ENCODE measurements at places on chromosomes 7 and 10. TPM values are rescaled to one million over a fixed set of nuclear protein-coding genes. Genes with fewer than 3 reads are reported as not detected.

GIMAP2 gene
- not detected for total RNA-seq

OR9A2 gene
- not detected for total RNA-seq

ATG9B gene
- 0.11 TPM for total RNA-seq

SFTPA1 gene
- total RNA-seq = not detected

TMEM196 gene
- total RNA-seq = not detected

DKK1 gene
- total RNA-seq = 27.8 TPM

- H3K27me3 ChIP-seq = no peaks in the 10 kb centered on the region
- no peak overlapping the region for H3K4me3 ChIP-seq
- no peak for DNase-seq
- no peaks in the 10 kb centered on the region for H3K36me3 ChIP-seq
Measured at GRCh38 chr10:72524489-72524888, 101.4 kb downstream of the MICU1 start.

GRCh38 chr10:30284865-30285594 is 64.0 kb downstream of the MTPAP start:
- no peaks in the 10 kb centered on the region for H3K36me3 ChIP-seq
- H3K27ac ChIP-seq = no peak overlapping the region
- no peak for DNase-seq
- no peaks in the 10 kb centered on the region for H3K4me1 ChIP-seq
- no peak overlapping the region for H3K4me3 ChIP-seq
- peaks cover 17% of the 10 kb centered on the region for H3K27me3 ChIP-seq

DNA sequence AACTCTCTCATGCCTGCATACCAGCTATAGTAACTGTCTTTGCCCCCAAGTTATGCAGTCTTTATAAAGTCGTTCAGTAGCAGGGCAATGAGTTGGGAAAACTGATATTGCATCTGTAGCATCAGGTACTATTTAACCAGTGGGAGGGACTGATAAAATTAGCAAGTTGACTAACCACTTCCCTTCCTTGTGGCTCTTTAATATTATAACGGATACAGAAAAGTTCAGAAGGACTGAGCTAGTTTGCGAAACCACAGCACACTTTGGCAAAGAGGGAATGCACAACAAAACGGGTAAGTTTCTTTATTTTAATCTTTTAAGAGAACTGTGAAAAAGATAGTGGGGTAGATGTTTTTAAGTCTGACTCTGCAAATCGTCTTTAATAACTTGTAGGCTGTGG is 205.3 kb upstream of the HDAC9 start:
- no peak overlapping the region for H3K27ac ChIP-seq
- no peak overlapping the region for H3K4me3 ChIP-seq
- no peak for DNase-seq
- H3K27me3 ChIP-seq = peaks cover 36% of the 10 kb centered on the region
- H3K4me1 ChIP-seq = no peaks in the 10 kb centered on the region
- no peaks in the 10 kb centered on the region for H3K36me3 ChIP-seq

DNA sequence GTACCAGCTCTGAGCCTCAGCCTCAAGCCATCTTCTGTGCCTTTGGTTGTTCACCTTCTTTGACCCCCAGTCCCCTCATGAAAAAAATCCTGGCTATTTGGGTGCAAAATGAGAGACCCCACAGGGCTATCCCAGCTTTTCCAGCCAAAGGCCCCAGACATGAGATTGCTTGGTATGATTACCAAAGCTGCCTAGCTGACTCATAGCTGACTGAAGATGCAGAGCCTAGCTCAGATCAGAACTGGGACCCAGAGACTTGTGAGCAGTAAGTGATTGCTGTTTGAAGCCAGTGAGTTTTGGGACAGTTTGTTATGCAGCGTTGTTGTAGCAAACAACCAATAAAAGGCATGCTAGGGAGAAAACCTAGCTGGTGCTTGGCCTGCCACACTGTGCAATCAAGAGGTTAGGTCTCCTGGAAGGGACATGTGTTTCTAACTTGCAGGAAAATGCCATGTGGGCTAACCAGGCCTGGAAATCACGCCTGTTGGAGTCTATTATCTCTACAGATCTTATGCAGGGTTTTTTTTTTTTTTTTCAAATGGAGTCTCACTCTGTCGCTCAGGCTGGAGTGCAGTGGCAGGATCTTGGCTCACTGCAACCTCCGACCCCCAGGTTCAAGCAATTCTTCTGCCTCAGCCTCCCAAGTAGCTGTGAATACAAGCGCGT is 48.0 kb upstream of the DAGLB start:
- H3K36me3 ChIP-seq = no peaks in the 10 kb centered on the region

- H3K4me3 ChIP-seq = peak overlapping the region; percentile 44
- H3K27me3 ChIP-seq = no peaks in the 10 kb centered on the region
- DNase-seq = no peak
- H3K27ac ChIP-seq = peak overlapping the region; percentile 98
Measured at GRCh38 chr10:10830293-10830986, 187.2 kb upstream of the CELF2 start.

DNA sequence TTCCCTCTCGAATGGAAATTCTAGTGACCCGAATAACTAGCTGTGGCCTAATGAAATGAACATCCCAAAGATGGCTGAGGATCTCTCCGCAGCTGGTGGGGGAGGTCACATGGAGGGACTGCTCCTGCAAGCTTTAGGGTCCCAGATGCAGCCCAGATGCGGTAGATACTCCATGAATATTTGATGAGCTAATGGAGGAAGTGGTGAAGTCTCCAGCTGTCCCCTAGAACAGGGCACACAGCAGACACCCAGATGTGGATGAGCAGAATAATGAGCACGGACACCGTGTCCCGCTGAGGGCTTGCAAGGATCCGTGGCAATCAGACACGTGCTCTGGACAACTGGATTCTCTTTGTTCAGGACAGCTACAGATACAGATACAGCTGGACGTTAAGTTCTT is 59.2 kb downstream of the DENND2A start:
- no peak for DNase-seq
- H3K27me3 ChIP-seq = no peaks in the 10 kb centered on the region
- H3K4me3 ChIP-seq = no peak overlapping the region

- H3K36me3 ChIP-seq = no peaks in the 10 kb centered on the region
- H3K27me3 ChIP-seq = no peaks in the 10 kb centered on the region
- peak overlapping the region; percentile 96 for H3K4me3 ChIP-seq
- DNase-seq = no peak
Measured at GRCh38 chr10:68562661-68563570, 2.8 kb downstream of the TET1 start.

GRCh38 chr7:47247132-47247531 is 334.8 kb downstream of the TNS3 start:
- no peak overlapping the region for H3K4me3 ChIP-seq
- peaks cover 3% of the 10 kb centered on the region for H3K36me3 ChIP-seq
- H3K4me1 ChIP-seq = no peaks in the 10 kb centered on the region
- H3K27ac ChIP-seq = no peak overlapping the region
- no peaks in the 10 kb centered on the region for H3K27me3 ChIP-seq
- no peak for DNase-seq

DNA sequence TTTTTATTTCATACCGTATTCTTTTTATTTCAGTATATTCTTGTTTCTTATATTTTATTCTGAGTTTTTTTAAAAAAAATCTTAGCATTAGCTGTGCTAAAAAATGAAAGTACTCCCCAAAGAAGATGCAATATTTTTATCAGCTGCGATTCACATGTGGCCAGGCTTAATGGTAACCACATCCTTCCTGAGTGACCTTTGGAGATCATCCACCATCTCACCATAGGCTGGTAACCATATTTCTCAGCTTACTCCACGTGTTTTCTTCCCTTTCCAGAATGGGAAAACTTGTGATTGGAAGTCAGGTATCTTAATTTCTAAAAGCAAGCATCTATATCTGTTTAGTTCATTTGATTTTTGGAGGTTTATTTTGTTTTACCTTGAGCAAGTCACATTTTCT is 18.8 kb upstream of the LIPM start:
- H3K27ac ChIP-seq = no peak overlapping the region
- H3K36me3 ChIP-seq = no peaks in the 10 kb centered on the region
- H3K4me3 ChIP-seq = no peak overlapping the region

DNA sequence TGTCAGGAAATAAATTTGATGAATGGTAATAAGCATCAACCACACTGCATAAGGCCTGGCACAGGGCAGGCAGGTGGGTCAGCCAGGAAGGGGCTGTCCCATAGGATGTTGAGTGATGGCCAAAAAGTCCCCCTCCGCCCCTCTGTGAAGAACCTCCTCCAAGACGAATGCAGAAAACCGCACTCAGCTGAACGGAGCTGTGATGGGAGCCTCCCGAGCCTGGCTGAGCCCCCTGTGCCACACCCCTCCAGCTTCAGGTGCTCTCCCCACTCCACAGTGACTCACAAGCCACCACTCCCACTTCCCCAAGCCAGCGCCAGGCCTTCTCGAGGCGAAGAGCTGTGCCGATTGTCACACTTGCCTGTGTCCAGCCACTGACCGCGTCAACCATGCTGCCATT is 184.2 kb downstream of the MAD1L1 start:
- peaks cover 1% of the 10 kb centered on the region for H3K36me3 ChIP-seq
- no peak for DNase-seq
- H3K4me1 ChIP-seq = peaks cover 8% of the 10 kb centered on the region
- no peak overlapping the region for H3K4me3 ChIP-seq

- H3K27ac ChIP-seq = no peak overlapping the region
- no peak overlapping the region for H3K4me3 ChIP-seq
- H3K36me3 ChIP-seq = peaks cover 8% of the 10 kb centered on the region
Measured at GRCh38 chr10:29120216-29120615, 168.7 kb upstream of the LYZL1 start.

DNA sequence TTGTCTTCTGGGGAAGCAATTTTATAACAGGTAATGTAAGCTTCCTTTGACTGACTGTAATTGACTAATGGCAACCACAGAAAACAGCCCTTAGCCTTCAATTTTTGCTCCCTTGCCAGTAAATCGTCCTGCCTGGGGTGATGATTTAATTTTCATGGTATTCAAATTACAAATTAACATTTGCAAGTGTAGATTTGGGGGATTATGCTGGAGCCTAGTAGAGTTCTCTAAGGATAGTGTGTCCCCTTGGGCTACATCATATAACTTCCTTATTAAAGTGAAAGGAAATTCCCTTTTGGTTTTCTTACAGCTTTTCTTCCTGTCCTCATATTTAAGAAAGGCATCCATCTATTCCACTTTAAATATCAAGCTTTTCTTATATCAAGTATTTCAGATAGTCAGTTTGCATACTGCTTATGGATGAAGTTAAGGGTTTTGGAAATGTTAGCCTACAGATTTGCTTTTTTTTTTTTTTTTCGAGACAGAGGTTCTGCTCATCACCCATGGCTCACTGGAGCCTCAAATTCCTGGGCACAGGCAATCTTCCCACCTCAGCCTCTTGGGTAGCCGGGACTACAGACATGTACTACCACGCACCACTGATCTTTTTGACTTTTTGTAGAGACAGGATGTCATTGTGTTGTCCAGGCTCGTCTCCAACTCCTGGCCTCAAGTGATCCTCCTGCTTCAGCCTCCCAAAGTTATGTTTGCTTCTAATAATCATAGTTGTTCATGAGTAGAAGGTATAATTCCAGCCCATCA is 35.9 kb upstream of the HDAC9 start:
- no peaks in the 10 kb centered on the region for H3K36me3 ChIP-seq
- H3K4me3 ChIP-seq = no peak overlapping the region
- H3K4me1 ChIP-seq = peaks cover 4% of the 10 kb centered on the region
- H3K27ac ChIP-seq = no peak overlapping the region
- no peak for DNase-seq

DNA sequence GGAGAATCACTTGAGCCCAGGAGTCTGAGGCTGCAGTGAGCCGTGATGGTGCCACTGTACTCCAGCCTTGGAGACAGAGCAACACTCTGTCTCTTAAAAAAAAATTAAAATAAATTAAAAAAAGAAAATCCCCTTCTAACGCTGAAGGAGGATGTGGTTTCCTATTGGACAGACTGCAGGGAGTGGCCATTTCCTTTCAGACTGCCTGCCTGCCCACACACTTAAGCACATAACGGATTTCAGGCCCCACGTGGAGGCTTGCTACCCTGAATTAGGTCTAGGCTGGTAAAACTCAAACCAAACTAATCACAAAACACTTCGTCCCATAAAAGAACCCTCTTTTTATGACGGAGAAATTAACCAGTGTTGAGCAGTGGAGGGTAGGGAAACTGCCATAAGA is 34.0 kb downstream of the GATA3 start:
- H3K4me3 ChIP-seq = no peak overlapping the region
- no peak for DNase-seq
- H3K27ac ChIP-seq = no peak overlapping the region
- H3K27me3 ChIP-seq = no peaks in the 10 kb centered on the region
- H3K36me3 ChIP-seq = no peaks in the 10 kb centered on the region

DNA sequence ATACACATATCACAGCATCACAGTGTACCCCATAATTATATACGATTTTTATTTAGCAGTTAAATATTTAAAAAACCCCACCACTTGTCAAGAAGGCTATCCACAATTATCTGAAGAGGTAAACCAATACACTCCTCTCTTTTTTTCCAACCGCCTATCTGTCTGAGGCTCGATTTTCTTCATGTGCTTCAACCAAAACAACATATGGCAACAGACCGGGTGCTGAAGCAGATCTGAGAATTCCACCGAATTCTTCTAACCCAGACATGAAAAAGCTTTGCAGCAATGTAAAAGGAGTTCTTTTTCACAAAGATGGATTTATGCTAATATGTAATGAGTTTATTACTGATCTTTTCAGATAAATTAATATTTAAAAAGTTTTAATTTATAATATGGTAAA is 132.4 kb upstream of the RHEB start:
- no peaks in the 10 kb centered on the region for H3K36me3 ChIP-seq
- no peak overlapping the region for H3K27ac ChIP-seq
- H3K4me1 ChIP-seq = peaks cover 38% of the 10 kb centered on the region
- DNase-seq = no peak
- no peak overlapping the region for H3K4me3 ChIP-seq
- H3K27me3 ChIP-seq = no peaks in the 10 kb centered on the region

DNA sequence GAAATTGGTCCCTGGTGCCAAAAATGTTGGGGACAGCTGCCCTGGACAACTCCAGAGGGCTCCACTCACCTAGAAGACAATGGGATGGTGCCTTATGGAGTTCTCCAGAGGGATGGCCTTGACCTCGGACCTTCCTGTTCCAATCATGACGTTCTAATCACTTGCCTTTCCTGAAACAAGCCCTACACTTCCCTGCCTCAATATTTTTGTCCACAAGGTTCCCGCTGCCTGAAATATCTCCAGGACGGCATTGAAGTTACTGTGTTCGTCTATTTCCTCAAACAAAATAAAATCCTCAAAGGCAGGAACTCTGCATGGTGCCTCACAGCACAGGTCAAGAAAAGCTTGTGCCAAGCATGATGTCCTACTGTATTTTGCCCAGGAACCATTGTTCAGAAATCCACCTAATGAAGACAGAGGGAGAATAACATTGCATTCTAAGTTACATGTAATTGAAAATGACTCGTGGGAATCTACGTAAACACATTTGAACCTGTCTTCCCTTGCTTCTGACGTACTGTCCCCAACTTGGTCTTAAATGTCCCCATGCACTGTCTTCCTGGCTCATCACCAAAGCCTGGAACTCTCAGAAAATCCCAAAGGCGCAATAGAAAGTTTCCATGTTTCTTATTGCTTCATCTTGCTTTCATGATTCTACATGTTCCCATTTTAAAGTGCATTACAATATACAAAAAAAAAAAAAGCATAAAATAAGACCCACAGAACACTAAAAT is 342.3 kb upstream of the NRP1 start:
- H3K27me3 ChIP-seq = peaks cover 4% of the 10 kb centered on the region
- H3K36me3 ChIP-seq = no peaks in the 10 kb centered on the region
- DNase-seq = no peak

- DNase-seq = no peak
- peaks cover 17% of the 10 kb centered on the region for H3K27me3 ChIP-seq
- H3K4me1 ChIP-seq = peaks cover 33% of the 10 kb centered on the region
- H3K4me3 ChIP-seq = no peak overlapping the region
- H3K36me3 ChIP-seq = no peaks in the 10 kb centered on the region
- H3K27ac ChIP-seq = no peak overlapping the region
Measured at GRCh38 chr7:143931739-143932138, 3.3 kb upstream of the OR2F2 start.

- H3K4me3 ChIP-seq = no peak overlapping the region
- peaks cover 7% of the 10 kb centered on the region for H3K27me3 ChIP-seq
- DNase-seq = no peak
- H3K36me3 ChIP-seq = no peaks in the 10 kb centered on the region
- H3K4me1 ChIP-seq = peaks cover 17% of the 10 kb centered on the region
Measured at GRCh38 chr7:4884164-4884563, 648 bp upstream of the RADIL start.
